ENCODE measurements at places on chromosomes 3 and 15.
A peak's percentile ranks its signal among the peaks of the same experiment; 100 is the strongest.

DNA sequence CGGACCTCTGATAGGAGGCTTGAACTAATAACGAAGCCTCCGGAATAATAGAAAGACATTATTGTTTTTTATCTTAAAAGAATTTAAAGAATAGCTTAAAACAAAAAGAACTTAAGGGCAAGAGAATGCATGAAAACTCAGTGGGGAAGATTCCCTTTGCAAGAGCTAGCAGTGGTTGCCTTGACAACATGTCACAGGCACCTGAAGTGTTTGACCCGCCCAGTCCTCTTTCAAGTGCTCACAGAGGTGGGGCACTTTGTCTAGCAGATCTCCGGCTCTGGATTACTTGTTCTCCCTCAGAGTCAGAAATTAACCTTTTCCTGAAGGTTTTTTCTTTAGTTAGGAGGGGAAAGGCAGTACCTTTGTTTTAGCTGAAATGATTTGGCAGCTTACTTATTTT, 37.8 kb downstream of the LARS2 start:
- no peak for DNase-seq

- no peak for DNase-seq
Observed at GRCh38 chr3:159937561-159938166, 51.0 kb upstream of the IL12A start.

DNA sequence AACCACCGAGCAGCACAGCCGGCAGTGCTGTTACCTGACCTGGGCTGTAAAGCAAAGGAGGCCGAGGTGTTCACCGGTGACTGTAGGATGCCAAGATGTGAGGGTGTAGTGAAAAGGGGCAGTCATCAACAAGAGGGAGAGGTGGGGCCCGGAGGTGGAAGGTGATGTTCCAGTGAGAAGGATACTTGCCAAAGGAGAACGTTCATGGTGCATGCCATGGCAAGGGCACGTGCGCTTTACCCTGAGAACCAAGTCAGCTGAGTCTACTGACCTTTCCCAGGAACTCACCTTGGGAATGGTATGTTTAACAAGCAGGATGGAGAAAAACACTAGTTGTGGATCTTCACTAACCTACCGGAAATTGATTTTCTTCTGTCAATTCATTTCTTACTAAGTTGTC, 211.1 kb downstream of the PDZRN3 start:
- no peak for DNase-seq

DNA sequence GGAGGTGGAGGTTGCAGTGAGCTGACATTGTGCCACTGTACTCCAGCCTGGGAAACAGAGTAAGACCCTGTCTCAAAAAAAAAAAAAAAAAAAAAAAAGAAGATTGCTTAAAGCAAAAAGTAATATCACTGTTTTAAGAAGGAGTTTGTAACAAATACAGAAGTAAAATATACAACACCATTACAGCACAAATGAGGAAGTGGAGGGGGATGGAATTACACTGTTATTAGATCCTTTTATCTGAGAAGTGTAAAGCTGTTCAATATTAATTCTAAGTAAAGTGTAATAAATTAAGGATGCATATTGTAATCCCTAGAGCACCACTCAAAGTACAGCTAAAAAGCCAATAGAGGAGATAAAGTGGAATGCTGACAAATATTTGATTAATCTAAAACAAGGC, 47.0 kb upstream of the SNRPA1 start:
- DNase-seq = no peak

DNA sequence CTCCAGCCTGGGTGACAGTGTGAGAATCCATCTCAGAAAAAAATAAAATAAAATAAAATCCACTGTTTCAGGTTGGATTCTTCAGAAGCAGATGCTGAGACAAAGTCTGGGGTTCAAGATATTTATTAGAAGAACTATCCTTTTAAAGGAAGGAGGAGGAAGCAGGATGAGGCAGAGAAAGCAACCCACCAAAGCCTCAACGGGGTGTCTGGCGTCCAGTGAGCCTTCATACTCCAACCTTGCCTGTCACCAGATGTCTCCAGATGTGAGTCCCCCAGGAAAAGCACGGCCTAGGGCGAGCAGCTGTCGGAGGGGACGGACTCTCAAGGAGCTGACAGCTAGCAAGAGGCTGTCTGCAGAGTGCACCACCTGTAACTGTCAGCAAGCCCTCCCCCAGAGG, 37.3 kb downstream of the MB21D2 start:
- DNase-seq = no peak

DNA sequence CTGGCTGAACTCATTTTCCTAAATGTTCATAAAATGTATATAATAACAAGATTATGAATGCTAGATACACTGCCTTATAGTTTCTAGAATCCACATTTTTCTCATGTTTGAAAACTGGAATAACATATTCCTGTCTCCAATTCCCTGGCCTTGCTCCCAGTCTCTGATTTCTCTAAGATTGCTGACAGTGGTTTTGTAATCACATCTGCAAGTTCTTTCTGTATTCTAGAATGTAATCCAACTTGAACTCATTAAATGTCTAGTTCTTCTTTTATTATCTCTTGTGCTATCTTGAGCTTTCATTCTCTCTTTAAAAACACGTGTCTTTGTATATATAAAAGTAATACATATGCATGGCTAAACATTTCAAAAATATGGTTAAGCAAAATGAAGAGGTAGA, 215.2 kb upstream of the ADAMTS9 start:
- no peak for DNase-seq

GRCh38 chr3:30768703-30769550, 125.5 kb downstream of the GADL1 start:
- peak; percentile 33 for DNase-seq

DNA sequence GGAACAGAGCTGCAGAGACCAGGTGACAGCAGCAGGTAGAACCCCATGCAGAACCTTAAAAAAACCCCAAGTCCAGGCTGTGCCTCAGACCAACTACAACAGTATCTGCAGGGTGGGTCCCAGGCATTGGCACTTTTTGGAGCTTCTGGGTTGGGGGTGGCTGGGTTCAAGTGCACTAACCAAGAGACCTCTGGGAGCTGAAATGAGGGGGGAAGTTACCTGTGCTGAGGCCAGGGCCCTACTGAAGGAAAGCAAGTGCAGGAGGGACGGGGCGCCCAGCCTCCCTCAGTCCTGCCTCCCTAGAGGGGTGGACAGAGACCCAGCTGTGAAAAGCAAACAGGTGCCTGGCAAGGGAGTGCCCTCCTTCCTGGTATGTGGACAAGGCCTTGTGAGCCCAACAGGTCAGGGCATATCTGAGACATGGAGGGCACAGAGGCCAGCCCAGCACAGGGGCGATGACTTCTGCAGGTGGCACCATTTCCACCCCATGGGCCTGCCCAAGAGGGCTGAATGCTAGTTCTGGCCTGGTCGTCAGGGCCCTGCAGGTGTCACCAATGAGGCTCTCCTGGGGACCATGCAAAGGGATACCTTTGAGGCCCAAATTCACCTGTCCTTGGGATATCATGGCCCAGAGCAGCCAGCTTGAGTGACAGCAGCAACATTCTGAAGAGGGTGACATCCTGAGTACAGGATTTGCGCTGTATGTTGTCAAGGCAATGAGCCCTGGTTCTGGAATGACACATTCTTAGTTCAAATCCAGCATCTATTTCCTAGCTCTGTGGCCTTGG, 18.7 kb downstream of the CTSH start:
- DNase-seq = no peak

DNA sequence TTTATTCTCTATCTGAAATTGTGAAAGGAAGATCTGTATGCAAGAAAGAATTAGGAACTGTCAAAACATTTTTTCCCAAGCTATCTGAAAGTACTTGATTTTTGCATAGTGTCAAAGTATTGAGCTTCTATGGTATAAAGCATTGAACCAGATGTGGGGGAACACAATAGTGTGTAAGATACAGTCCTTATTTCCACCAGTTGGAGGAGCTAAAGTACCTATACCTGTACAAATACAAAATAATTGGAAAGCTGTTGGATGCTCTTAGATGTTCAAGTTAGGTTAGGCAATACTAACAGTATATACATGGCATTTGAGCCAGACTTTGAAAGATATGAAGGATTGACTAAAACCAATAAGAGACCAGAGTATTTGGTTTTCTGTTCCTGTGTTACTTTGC, 148.4 kb downstream of the B3GALNT1 start:
- no peak for DNase-seq

GRCh38 chr3:155019575-155019974, 60.5 kb upstream of the MME start:
- no peak for DNase-seq

- no peak for DNase-seq
Observed at GRCh38 chr3:57974796-57975388, 33.3 kb upstream of the FLNB start.

GRCh38 chr15:49855917-49856637, 235.2 kb downstream of the DTWD1 start:
- DNase-seq = no peak

DNA sequence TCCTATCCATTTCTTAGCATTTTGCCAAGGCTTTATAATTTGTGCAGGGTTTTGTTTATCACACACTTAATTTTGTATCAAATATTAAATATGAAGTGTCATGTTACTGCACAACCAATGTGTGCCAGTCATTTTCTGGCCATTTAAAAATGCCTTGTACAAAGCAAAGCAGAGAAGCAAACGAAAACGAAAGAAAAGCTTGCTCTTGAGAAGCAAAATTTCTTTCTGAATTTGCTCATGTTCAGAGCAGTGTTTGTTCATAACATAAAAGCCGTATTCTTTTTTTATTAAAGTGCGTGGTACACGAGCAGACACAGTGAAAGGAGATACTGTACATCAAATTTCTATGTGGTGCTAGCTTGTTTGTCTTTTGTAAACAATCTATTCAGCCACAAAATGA, 792.6 kb downstream of the NAALADL2 start:
- DNase-seq = no peak

- no peak for DNase-seq
Observed at GRCh38 chr3:11602886-11603527, 40.7 kb downstream of the VGLL4 start.

GRCh38 chr15:100335335-100335999, 6.3 kb downstream of the ADAMTS17 start:
- DNase-seq = no peak

- DNase-seq = no peak
Observed at GRCh38 chr3:140236836-140237501, 302.0 kb downstream of the CLSTN2 start.

GRCh38 chr3:177089110-177089509, 108.2 kb downstream of the TBL1XR1 start:
- no peak for DNase-seq

GRCh38 chr3:56747150-56747549, 54.6 kb downstream of the ARHGEF3 start:
- no peak for DNase-seq

- no peak for DNase-seq
Observed at GRCh38 chr3:42979044-42979972, at the start of gene GASK1A. Gene GASK1A, plus strand, starts transcription at chr3:42979311. Its CDS starts 332 bp downstream, at chr3:42979643.

GRCh38 chr15:66092053-66093016, 161.2 kb downstream of the MEGF11 start:
- no peak for DNase-seq

DNA sequence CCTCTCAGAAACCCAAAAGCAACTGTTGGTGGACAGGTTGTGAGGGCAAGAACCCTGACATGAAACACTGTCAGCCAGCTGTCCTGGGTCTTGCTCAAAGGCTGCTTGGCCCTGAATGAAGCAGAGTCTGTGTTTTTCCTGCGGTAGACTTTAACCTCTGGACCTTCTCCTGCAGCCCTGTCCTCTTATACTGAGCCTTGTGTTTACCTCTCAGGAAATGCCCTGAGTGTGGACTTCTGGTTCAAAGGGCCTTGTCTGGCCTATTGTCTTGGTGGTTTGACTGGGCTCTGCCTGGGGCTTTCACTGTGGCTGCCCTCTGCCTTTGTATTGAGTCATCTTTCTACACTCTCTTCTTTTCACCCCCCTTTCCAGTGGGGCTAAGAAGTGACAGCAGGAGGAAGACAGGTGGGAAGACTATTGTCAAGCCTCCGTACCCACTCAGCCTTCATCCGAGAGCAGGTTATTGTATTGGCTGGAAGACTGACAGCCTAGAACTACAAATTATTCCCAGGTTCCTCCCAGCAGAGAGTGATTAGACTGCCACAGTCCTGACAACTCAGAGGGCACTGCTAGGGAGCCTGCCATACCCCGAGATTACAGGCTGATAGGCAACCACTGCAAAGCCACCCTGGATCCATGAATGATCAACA, 3.5 kb downstream of the SEC13 start:
- DNase-seq = no peak

DNA sequence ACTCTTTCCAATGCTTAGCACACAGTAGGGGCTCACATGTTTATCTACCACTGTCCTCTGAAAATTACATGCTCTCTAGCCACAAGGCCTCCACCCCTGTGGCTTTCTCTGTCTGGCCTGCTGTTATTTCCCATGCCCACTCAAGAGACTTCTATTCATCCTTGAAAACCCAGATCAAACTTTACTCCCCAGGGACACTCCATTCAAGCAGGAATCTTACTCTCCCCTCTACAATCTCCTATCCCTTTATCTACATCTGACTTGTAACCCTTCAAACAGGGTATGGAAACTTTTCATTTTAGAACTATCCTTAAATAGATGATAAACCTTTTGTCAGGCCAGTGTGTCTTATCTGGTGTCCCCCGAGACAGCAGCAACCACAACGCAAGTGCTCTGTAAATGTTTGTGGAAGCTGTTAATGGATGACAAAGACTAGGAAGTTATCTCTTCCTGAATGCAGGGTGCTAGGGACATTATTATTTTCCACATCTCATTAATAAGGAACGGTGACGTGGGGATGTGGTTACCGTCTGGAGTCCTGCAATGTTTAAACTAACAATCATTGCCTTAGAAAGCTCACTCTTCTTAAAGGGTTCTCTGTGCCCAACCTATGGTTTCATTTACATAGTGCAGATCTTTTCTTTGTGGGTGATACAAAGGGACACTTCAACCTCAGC, 322.3 kb downstream of the ARRDC4 start:
- no peak for DNase-seq

GRCh38 chr3:168884353-168884903, 779.1 kb downstream of the MECOM start:
- no peak for DNase-seq

DNA sequence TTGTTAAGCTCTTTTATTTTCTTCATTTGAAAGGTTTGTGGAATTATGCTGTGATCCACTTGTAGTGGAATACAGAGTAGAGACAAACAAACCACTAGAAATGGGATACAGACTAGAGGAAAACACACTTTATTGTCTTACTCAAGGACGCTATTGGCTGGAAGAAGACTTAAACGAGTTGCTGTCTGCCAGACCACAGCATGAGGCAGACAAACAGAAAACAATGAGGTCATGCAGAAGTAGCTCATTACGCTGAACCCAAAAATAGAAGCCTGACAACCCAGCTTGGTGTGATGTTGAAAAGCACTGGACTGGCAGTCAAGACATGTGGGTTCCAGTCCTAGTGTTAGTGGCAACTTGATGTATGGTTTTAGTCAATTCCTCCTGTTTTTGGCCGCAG, 62.4 kb upstream of the P3H2 start:
- peak; percentile 47 for DNase-seq

Measured in hippocampal formation (tissue), 2 donors.